Choroid plexus epithelial cell (primary cell): ENCODE measurements at places on chromosomes 3 and 15.

GRCh38 chr3:151976211-151977050 lies 103.0 kb downstream of the SUCNR1 start:
- DNase-seq: peak; percentile 98

GRCh38 chr15:73362900-73363299 lies 5.9 kb downstream of the HCN4 start:
- DNase-seq: no peak

DNA sequence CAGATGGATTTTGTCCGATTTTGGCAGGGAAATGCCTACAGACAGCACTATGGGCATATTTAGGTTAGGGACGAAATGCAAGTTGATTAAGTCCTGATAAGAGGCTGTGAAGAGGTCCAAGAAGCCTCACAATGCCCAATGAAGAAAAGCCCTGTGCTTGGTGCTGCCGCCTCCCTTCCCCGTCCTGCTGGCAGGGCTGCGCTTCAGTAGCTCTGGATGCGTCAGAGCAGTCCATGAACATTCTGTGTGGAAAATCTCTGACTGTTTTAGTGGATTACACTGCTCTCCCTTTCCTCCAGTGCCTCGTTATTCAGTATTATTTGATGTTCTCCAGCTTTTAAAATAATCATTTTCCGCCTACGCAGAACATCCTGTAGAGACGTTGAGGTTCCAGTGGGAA lies 39.6 kb downstream of the MLH1 start:
- DNase-seq: no peak

DNA sequence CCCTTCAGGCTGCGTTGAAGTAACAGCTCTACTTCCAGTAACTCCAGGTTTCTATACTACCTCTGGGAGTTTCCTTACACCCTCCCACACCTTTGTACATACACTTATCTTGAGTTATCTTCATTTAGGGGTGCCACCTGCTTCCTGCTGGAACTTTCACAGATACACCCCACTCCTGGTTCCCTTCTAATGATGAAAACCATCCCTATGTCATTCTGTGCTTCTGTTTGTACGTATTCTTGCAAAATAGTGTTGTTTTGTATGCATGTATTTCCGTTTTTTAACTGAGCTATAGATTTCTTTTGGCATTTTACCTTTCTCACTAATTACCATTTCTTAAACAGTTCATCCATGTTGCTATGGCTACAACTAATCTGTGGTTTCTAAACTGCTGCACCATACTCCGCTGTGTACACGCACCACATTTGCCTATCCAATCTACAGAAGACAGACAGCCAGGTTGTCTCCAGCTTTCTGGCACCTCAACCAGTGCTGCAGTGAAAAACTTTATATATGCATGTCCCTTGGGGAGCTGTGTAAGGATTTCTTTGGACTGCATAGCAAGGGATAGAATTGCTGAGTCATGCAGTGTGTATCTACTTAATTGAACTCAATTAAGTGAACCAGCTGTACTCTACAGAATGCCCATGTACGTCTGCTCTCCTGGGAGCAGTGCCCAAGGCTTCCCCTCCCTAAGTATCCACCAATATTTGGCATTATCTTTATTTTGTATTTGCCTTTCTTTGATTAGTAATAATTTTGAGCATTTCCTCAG lies 61.4 kb upstream of the ST8SIA2 start:
- no peak for DNase-seq

- DNase-seq: no peak
Measured at GRCh38 chr15:31207246-31207645, 105.7 kb upstream of the TRPM1 start.

GRCh38 chr3:48621461-48621869 lies at the start of gene TMEM89:
TMEM89 (minus strand) TSS chr3:48621769; CDS start chr3:48621756, 13 bp downstream.
- DNase-seq: no peak

DNA sequence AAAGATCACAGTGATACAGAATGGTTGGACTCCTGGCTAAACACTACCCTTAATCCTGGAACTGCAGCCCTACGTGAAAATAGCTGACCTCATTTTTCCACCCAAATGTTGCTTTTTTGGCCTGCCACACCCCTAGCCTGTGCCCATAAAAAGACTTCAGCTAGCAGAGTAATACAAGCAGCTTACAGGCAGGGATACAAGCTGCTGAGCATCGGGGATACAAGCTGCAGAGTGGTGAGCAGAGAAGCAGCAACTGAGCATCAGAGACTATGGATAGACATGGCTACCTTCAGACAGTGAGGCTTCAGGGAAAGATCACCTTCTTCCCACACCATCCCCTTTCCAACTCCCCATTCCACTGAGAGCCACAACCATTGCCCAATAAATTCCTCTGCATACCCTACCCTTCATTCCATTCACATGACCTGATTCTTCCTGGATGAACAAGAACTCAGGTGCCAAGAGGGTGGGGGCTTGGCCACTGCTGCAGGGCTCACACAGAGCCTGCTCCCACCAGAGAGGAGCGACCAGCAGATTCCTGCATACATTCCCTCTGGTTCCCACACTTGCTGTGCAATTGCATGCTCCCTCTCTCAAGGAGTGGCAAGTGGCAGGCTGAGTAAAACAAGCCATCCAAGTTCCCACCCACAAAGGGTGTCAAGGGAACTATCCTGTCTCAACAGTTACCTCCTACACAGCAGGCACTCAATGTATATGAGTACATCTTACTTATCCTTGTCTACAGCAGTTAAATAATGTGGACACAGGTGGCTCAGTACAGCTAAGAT lies 217.5 kb downstream of the ALCAM start:
- no peak for DNase-seq

GRCh38 chr15:72197460-72198355 lies at the start of gene GRAMD2A:
GRAMD2A (minus strand) TSS chr15:72197787.
- peak; percentile 31 for DNase-seq

GRCh38 chr3:159886050-159886449 lies 102.6 kb upstream of the IL12A start:
- no peak for DNase-seq

- DNase-seq: peak; percentile 43
Measured at GRCh38 chr3:177764377-177764912, 567.2 kb upstream of the TBL1XR1 start.

- DNase-seq: peak; percentile 68
Measured at GRCh38 chr3:172707967-172708366, 2.9 kb downstream of the NCEH1 start.

GRCh38 chr3:33915796-33916546 lies 117.5 kb downstream of the PDCD6IP start:
- peak; percentile 60 for DNase-seq

DNA sequence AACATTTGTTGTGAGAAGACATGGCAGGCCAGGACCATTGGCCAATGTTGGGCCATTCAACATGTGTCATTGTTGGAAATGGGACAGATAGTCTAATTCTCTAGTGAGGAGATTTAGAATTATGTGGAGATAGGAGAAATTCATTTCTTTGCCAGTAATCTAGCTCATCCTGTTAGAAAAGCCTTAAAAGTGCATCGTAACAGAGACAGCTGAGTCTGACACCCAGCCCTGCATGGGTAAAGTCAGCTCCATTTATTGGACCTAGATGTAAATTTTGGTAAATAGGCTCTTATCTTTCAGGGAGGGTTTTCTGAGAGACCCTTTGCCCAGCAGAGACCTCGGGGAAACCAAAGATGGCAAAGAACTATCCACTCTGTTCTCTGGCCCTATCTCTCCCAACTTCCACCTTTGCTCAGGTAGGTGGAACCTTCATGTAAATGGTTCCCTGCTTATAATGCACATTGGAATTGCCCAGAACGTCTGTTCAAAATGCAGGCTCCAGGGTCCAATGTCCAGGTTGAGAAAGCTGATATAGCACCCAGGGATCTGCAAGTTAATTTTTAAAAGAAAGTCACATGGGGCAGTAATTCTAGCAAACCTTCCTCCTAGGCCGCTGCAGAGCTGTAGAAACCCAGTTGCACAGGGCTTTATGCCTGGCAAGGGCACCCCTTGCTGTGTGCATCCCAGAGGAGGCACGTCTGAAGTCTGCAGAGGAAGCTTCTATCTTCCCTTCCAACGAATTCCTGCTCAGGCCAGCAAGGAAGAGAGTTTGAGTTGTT lies 365.9 kb upstream of the PROK2 start:
- DNase-seq: no peak

DNA sequence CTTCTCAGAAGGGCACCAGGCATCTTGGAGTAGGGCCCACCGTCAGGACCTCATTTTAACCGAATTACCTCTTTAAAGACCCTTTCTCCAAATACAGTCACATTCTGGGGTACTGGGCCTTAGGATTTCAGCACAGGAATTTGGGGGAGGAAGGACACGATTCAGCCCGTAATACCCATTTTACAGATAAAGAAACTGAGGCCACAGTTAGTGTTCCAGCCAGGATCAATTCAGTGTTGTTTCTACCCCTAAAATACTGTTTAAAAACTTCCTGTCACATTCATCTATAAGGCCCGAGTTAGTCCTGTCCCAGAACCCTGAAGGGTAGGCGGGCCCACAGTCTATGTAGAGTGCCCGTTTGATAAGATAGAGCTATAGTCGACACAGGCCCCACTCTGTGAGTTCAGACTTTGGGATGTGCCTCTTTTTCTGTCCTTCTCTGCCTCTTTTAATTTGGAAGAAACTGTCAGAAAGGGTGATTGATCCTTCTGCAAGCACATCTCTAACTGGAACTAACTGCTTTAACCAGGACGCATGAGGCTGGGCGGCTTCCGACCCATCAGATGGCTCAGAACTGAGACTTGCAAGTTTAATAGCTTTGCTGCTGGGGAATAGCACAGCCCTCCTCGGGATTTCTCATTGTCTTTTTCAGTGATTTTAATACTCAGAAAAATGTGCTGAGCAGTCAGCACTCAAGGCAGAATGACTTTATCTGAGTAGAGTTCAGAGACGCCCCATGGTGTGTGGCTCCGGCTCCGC lies 19.5 kb downstream of the BFSP2 start:
- peak; percentile 5 for DNase-seq

DNA sequence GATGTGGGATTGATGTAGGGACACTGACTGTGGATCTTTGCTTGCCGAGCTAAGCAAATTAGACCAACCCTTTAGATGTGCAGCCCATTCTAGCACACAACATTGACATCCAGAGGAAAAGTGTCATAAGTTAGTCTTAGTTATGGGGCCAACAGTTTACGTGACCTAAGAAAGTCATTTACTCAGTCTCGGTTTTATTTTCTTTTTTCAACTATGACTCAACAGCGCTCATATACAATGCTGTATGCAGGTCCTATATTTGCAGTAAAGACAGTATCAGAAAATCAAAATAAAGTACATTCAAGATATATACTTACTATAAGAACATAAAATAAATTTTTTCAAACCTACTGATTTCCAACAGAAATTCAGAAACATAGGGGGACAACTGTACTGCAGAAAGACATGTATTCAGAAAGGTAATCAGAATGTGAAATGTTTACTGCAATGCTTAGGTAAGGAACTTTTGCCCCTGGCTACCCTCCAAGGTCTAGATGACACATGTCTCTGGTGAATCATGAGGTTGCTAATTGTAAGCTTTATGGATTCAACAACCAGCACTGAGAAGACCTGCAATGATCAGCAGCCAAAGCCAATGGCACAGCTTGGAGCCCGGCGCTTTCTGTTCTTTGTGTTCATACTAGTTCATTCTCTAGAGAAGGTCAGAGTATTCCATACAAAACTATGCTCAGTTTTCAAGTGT lies 317.5 kb upstream of the CNTN6 start:
- DNase-seq: no peak

DNA sequence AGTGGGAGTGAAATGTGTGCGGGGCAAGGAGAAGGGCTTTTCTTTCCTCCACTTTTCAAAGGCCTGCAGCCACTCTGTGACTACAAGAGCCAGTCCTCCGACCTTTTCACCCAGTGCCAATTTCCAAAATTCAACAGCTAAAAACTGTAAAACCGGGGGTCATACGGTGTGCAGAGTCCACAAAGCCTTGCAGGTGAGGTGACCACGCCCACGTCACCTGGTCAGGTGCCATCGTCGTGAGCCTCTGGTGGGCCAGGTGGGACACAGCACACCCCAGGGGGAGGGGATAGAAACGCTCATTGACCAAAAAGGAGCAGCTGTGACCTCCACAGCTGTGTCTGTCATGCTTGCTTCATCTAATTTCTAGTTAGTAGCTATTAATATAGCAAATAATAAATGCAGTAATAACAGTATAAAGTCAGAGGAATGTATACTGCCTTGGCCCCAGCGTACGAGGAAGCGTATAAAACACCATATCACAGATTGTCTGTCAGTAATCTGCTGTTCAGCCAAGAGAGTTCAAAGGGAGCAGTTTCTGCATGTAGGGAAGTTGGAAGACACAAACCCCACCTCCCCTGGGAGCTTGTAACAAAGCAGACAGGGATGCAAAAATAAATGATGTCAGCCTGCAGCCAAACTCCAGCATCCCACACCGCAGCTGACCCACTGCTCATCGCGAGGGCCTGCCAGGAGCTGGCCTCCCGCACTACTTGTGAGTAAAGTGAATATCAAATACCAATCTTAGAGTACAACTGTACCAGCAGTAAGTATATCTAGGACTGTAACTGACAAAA lies 86.7 kb downstream of the VGLL4 start:
- DNase-seq: peak; percentile 97

DNA sequence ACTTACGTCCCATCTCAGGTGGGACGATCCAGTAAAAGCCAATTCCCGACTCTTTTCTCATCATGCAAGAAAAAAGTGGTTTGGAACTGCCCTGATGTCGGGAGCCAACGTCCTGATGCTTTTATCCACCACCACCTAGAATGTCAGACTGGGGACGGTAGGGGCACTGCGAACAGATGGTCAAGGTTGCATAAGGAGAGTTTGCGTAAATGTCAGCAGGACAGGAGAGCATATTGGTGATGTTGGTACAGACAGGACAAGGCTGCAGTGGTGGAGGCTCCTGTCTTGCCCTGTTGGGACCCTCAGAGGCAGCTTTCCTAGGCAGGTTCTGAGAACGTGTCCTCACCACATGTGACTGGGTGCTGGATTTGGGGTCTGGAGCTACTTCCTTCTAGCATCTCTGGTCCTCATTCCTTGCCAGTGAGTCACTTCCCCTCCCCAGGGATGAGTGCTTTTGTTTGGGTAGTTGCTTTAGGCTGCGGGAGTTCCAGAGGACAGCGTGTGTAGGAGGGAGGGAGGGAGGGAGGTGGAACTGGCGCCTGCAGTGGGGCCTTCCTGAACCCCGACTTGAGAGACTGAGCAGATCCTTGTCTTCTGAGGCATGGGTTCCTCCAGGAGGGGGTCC lies 21.0 kb downstream of the THSD4 start:
- DNase-seq: peak; percentile 88

GRCh38 chr3:125645616-125646015 lies 50.3 kb upstream of the OSBPL11 start:
- no peak for DNase-seq

GRCh38 chr3:190053919-190054672 lies 66.6 kb downstream of the P3H2 start:
- DNase-seq: peak; percentile 83

DNA sequence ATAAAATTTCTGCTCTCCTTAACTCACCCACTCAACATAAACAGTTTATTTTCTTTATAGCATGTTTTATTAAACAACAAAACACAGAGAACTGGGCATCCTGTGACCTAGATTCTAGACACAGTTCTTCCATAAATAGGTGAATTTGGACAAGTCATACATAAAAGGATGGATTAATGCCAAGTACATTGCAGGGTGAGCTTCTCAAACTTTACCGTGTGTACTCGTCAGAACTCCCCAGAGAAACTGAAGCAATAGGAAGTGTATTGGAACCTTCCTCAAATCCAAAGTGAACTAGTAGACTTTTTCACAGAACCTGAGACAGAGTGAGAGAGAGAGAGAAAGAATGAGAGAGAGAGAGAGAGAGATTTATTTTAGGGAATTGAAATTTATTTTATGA lies 139.7 kb downstream of the CD47 start:
- peak; percentile 66 for DNase-seq

- no peak for DNase-seq
Measured at GRCh38 chr15:78222745-78223395, 11.5 kb downstream of the ACSBG1 start.
